Melanocyte of skin (primary cell): ENCODE measurements at places on chromosomes 11 and 22. TPM values are rescaled to one million over a fixed set of nuclear protein-coding genes. Genes with fewer than 3 reads are reported as not detected.

The KRTAP5-11 gene
- total RNA-seq: not detected in 2 replicates

The POTEH gene
- not detected in 2 replicates for total RNA-seq

The SCGB1D2 gene
- not detected in 2 replicates for total RNA-seq

The PVALB gene
- total RNA-seq: not detected in 2 replicates

The CADM1 gene
- total RNA-seq: 21.4 and 41.3 TPM in 2 replicates

The UPK3A gene
- total RNA-seq: not detected in 2 replicates

The CD248 gene
- total RNA-seq: 1.7 and 2.3 TPM in 2 replicates

The APOA4 gene
- not detected in 2 replicates for total RNA-seq

The FAM180B gene
- 0.15 TPM in 1 of 2 replicates, not detected in the other for total RNA-seq

The TRIM51 gene
- 1.3 and 1.5 TPM in 2 replicates for total RNA-seq

The PNPLA3 gene
- total RNA-seq: 13.6 and 21.3 TPM in 2 replicates

The SCN4B gene
- total RNA-seq: under 0.01 TPM in 1 of 2 replicates, not detected in the other

The SMIM38 gene
- total RNA-seq: under 0.01 and 0.31 TPM in 2 replicates

The GRM5 gene
- total RNA-seq: under 0.01 and 2.2 TPM in 2 replicates

The TIGD3 gene
- under 0.01 TPM in 2 replicates for total RNA-seq

The MS4A6A gene
- total RNA-seq: not detected in 2 replicates

The RAC2 gene
- total RNA-seq: 1.1 and 1.4 TPM in 2 replicates

The AGBL2 gene
- 1.9 and 2.0 TPM in 2 replicates for total RNA-seq

The SERPING1 gene
- 4.7 and 8.9 TPM in 2 replicates for total RNA-seq

The SPINDOC gene
- 20.0 and 23.1 TPM in 2 replicates for total RNA-seq

The MFRP gene
- under 0.01 TPM in 1 of 2 replicates, not detected in the other for total RNA-seq

The CACNA1I gene
- total RNA-seq: under 0.01 TPM in 2 replicates

The PIH1D2 gene
- 3.4 and 4.0 TPM in 2 replicates for total RNA-seq

The LRRC55 gene
- total RNA-seq: not detected in 2 replicates

The ARHGAP20 gene
- under 0.01 and 0.15 TPM in 2 replicates for total RNA-seq

The TPBGL gene
- 0.31 and 0.33 TPM in 2 replicates for total RNA-seq

The FAM227A gene
- total RNA-seq: 1.7 and 2.2 TPM in 2 replicates

The TSSK2 gene
- not detected in 2 replicates for total RNA-seq
